Naive thymus-derived CD8-positive, alpha-beta T cell (primary cell): ENCODE measurements at places on chromosomes 2 and 18.

GRCh38 chr2:121171625-121172119 lies 113.3 kb downstream of the TFCP2L1 start:
- peaks cover 18% of the 10 kb centered on the region for H3K27me3 ChIP-seq
- DNase-seq = no peak
- H3K4me1 ChIP-seq = no peaks in the 10 kb centered on the region
- no peak overlapping the region for H3K4me3 ChIP-seq

DNA sequence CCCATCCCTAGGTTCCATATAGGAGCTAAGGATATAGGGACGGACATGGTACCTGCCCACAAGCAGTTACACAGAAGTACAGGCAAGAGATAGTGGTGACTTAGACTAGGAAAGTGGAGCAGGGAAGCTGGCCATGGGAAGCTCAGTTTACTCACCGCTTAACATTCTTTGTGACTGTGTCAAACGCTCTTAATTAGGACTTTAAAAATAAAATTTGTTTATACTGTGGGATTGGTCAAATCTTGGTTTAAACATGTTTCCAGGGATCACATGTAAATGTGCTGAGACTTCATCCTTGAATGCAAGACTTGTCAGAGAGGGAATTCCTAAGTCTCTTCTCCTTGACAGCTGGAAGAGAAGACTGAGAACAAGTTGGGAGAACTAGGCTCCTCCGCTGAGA lies 107.3 kb downstream of the MTCL1 start:
- no peaks in the 10 kb centered on the region for H3K36me3 ChIP-seq
- H3K27me3 ChIP-seq = peaks cover 5% of the 10 kb centered on the region
- no peak overlapping the region for H3K4me3 ChIP-seq

DNA sequence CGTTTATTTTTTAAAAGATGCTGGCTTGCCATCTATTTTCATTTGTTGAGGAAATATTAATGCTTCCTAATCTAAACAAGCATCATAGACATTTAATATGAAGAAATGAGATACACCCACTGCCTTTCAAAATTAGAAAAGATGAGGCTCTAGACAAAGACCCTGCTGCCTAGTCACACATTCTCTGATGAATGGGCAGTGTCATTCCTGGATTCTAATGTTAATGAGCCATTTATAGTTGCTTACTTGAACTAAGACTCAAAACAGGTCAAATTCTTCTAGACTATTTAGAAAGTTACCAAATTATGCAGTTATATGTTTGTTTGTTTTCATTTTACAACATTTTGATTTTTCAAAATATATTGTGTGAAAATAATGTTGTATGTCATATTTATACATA lies 237.6 kb downstream of the CDH7 start:
- H3K27ac ChIP-seq = no peak overlapping the region
- DNase-seq = no peak
- no peaks in the 10 kb centered on the region for H3K27me3 ChIP-seq

DNA sequence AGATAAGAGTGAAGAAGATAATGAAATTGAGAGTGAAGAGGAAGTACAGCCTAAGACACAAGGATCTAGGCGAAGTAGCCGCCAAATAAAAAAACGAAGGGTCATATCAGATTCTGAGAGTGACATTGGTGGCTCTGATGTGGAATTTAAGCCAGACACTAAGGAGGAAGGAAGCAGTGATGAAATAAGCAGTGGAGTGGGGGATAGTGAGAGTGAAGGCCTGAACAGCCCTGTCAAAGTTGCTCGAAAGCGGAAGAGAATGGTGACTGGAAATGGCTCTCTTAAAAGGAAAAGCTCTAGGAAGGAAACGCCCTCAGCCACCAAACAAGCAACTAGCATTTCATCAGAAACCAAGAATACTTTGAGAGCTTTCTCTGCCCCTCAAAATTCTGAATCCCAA lies 15.7 kb downstream of the MSH6 start:
- H3K4me1 ChIP-seq = peaks cover 6% of the 10 kb centered on the region
- no peak overlapping the region for H3K4me3 ChIP-seq
- H3K36me3 ChIP-seq = peaks cover 66% of the 10 kb centered on the region
- no peak for DNase-seq
- H3K27ac ChIP-seq = no peak overlapping the region
- H3K27me3 ChIP-seq = no peaks in the 10 kb centered on the region

DNA sequence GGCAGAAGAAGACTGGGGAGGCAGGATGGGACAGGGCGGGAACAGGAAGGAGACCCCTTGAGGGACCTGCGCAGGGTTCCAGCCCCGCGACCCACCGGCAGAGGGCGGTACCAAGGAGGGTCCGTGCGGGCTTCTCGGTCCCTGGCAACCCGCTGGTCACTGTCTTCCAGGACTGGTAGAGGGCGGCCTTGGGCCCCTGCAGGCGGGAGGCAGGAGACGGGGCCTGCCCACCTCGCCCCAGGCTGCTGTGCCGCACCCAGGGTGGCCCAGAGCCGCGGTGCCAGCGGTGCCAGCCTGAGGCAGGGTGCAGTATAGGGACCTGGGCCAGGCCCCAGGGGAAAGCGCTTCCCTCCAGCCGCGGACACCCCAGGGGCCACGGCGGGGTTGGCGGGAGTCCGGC lies 34.5 kb downstream of the NEURL3 start:
- no peak for DNase-seq
- no peak overlapping the region for H3K27ac ChIP-seq
- peaks cover 2% of the 10 kb centered on the region for H3K4me1 ChIP-seq
- no peaks in the 10 kb centered on the region for H3K36me3 ChIP-seq
- H3K4me3 ChIP-seq = peak overlapping the region; percentile 60
- H3K27me3 ChIP-seq = peaks cover 9% of the 10 kb centered on the region

- DNase-seq = no peak
- no peaks in the 10 kb centered on the region for H3K36me3 ChIP-seq
- no peaks in the 10 kb centered on the region for H3K27me3 ChIP-seq
- peaks cover 2% of the 10 kb centered on the region for H3K4me1 ChIP-seq
These were observed 34.7 kb upstream of the DLX1 start for GRCh38 chr2:172050479-172051125.
